ENCODE measurements at places on chromosomes 6 and 20. TPM values are rescaled to one million over a fixed set of nuclear protein-coding genes. Genes with fewer than 3 reads are reported as not detected.

- H3K27me3 ChIP-seq: no peaks in the 10 kb centered on the region
- no peaks in the 10 kb centered on the region for H3K4me1 ChIP-seq
- H3K36me3 ChIP-seq: no peaks in the 10 kb centered on the region
- no peak overlapping the region for H3K4me3 ChIP-seq
Observed at GRCh38 chr6:39758905-39759605, 33.1 kb upstream of the DAAM2 start.

- no peaks in the 10 kb centered on the region for H3K36me3 ChIP-seq
- H3K4me1 ChIP-seq: peaks cover 18% of the 10 kb centered on the region
- no peak overlapping the region for H3K27ac ChIP-seq
- H3K27me3 ChIP-seq: no peaks in the 10 kb centered on the region
Observed at GRCh38 chr6:149046822-149047246, 270.7 kb upstream of the TAB2 start.

DNA sequence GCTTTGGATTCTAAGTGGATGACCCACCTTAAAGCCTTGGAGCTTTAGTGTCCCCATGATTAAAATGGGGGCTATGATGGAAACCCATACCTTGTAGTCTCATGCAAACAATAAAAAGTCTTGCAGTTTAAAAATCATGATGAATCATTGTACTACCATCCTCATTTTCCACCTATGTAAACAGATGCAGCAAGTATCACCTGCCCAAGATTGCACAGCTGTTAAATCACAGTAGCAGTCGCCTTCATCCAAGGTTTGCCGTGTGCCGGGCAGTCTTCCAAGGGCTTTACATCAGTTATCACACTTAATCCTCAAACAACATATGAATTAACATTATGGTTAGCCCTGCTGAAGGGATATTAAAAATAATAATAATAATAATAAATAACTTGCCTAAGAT lies 210.3 kb downstream of the FOXA2 start:
- H3K36me3 ChIP-seq: no peaks in the 10 kb centered on the region
- no peaks in the 10 kb centered on the region for H3K4me1 ChIP-seq
- H3K27ac ChIP-seq: no peak overlapping the region
- no peak overlapping the region for H3K4me3 ChIP-seq
- no peaks in the 10 kb centered on the region for H3K27me3 ChIP-seq

DNA sequence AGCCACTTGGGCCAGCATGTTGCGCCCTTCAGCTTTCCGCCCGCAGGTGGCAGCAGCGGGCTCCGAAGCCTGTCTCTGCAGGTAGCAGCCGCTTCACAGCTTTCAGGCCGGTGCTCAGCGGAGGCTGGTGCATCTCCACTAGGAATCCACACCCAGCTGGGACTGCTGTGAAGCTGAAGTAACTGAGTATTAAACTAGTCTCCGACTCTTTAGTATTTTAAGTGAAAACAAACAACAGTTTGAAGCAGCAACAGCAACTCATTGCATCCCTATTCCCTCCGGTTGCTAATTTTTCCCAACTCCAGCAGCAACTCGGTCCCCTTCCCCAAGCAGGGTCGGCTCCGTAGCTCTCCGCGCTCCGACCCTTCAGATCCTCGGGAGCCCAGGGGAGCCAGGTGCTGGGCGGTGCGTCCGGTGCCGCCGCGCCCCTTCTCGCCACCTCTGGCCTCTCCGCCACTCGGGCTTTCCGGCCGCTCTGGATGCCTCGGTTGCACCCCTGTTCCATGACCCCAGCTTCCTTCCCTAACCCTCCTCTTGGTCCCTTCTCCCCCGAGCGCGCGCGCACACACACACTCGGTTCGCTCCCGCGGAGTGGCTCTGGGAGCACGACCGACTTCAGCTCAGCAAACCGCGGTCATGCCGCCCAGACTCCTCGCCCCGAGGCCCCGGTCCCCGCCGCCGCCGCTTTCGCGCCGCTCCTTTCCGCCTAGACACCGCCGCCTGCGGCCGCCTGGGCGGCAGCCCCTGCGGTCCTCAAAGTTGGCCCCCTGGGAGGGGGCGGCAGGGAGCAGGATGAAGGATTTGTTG lies 765 bp upstream of the NKAIN2 start:
- H3K4me3 ChIP-seq: peak overlapping the region; percentile 47
- no peak overlapping the region for H3K27ac ChIP-seq
- peak; percentile 88 for DNase-seq
- peaks cover 6% of the 10 kb centered on the region for H3K4me1 ChIP-seq
- H3K27me3 ChIP-seq: peaks cover 41% of the 10 kb centered on the region

GRCh38 chr6:7726416-7727085 lies 652 bp downstream of the BMP6 start:
- DNase-seq: no peak
- H3K4me1 ChIP-seq: peaks cover 22% of the 10 kb centered on the region
- no peaks in the 10 kb centered on the region for H3K36me3 ChIP-seq
- peak overlapping the region; percentile 67 for H3K4me3 ChIP-seq

DNA sequence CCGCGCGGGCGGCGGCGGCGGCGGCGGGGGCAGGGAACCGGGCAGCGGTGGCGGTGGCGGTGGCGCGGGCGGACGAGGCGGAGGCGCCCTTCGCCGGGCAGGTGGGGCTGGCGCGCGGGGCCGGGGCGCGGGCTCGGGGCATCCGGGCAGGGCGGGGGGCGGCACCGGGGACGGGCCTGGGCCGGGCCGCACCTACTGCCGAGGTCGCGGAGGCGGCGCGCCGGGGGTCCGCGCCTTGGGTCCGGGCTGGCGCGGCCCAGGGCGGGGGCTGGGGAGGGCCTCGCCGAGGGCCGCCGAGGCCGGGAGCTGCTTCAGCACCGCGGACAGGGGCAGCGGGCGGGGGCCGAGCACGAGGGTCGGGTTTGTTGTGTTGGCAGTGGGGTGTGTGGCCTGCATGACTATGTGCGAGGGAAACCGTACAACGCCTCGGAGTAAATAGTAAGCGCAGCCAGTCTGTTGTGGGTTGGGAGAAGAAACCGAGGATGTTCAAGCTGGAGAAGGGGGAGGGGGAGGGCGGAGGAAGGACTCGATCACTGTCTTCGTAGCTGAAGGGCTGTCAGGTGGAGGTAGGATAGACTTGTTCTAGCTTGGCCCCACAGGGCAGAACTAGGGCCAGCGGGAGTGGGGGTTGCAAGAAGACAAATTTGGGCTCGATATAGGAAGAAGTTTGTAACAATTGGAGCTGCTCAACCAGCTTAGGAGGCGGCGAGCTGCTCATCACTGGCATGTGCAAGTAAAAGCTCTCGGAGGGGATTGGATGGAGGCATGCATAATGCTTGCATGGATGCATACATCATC lies 593 bp downstream of the MMP24 start:
- peak overlapping the region; percentile 6 for H3K4me3 ChIP-seq
- peak; percentile 76 for DNase-seq
- no peaks in the 10 kb centered on the region for H3K27me3 ChIP-seq

GRCh38 chr6:48111143-48111506 lies at the start of gene PTCHD4:
Gene PTCHD4 (minus strand): TSS chr6:48111197. CDS start chr6:48068957, 42,240 bp downstream.
- no peaks in the 10 kb centered on the region for H3K4me1 ChIP-seq
- peak within 1 kb of the TSS; percentile 37 for H3K27ac ChIP-seq
- no peak for DNase-seq

DNA sequence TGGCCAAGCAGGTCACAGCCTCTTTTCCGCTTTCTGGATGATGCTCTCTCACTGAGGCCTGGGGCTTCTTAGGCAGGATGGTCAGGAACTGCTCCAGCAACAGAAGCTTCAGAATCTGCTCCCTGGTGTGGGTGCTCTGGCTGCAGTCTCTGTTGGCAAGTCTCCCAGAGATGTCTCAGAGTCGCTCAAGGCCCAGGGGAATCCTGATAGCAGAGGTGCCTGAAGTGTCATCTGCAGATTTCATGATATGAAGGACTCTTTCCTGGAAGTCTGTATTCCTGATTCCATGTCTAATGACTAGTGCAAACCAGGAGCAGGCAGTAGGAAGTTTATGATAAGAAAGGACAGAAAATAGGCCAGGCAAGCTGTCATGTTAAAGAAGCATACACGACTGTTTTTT lies 20.3 kb downstream of the ZSCAN31 start:
- no peaks in the 10 kb centered on the region for H3K27me3 ChIP-seq
- DNase-seq: no peak
- no peaks in the 10 kb centered on the region for H3K36me3 ChIP-seq
- no peaks in the 10 kb centered on the region for H3K4me1 ChIP-seq

GRCh38 chr6:125562156-125562555 lies 187.3 kb upstream of the HEY2 start:
- H3K27ac ChIP-seq: no peak overlapping the region
- H3K4me3 ChIP-seq: no peak overlapping the region
- no peaks in the 10 kb centered on the region for H3K36me3 ChIP-seq
- DNase-seq: no peak
- no peaks in the 10 kb centered on the region for H3K4me1 ChIP-seq
- H3K27me3 ChIP-seq: no peaks in the 10 kb centered on the region

- H3K36me3 ChIP-seq: no peaks in the 10 kb centered on the region
- H3K27me3 ChIP-seq: no peaks in the 10 kb centered on the region
- no peak for DNase-seq
- H3K27ac ChIP-seq: no peak overlapping the region
- H3K4me3 ChIP-seq: no peak overlapping the region
Observed at GRCh38 chr20:4051413-4052138, 36.2 kb upstream of the RNF24 start.

DNA sequence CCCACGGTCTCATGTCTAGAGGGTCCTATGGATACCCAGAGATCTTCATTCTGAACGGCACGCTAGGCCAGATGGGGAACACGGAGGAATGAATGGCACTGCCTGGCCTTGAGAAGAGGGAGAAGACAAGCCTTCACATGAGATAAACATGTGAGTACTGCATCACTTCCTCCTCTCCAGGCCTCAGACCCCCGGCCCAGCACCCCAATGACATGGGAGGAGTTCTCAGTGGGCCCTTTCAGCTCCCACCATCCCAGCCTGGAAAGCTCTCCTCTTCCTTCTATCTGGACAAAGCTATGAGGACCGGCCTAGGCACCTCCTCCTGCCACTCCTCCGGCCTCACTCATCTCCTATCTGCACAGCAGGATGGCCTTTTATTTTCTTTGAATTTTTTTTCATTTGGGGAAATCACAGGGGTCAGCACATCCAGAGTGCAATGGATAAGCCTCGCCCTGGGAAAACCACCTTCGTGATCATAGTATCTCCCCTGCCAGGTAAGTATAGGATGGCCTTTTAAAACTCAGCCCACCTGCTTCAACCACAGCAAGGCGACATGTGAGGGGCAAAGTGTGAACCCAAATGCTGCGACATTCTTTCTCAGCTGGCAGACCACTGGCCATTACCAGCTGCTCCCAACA lies 39.2 kb upstream of the CDKN1A start:
- no peaks in the 10 kb centered on the region for H3K27me3 ChIP-seq
- H3K27ac ChIP-seq: no peak overlapping the region
- H3K4me1 ChIP-seq: peaks cover 8% of the 10 kb centered on the region
- no peaks in the 10 kb centered on the region for H3K36me3 ChIP-seq
- H3K4me3 ChIP-seq: no peak overlapping the region
- DNase-seq: no peak

Gene HDGFL1
- total RNA-seq: not detected

Gene SLC17A3
- not detected for total RNA-seq

Gene TUBB1
- 3.0 TPM for total RNA-seq

Gene NKAIN4
- total RNA-seq: not detected

Gene WFDC5
- 1.3 TPM for total RNA-seq

Gene HSPA1L
- 2.0 TPM for total RNA-seq

Measured in upper lobe of right lung (tissue), 1 donor.